ENCODE measurements at places on chromosomes 4 and X.

- no peak for DNase-seq
Observed at GRCh38 chr4:98919996-98920395, 8.9 kb downstream of the EIF4E start.

DNA sequence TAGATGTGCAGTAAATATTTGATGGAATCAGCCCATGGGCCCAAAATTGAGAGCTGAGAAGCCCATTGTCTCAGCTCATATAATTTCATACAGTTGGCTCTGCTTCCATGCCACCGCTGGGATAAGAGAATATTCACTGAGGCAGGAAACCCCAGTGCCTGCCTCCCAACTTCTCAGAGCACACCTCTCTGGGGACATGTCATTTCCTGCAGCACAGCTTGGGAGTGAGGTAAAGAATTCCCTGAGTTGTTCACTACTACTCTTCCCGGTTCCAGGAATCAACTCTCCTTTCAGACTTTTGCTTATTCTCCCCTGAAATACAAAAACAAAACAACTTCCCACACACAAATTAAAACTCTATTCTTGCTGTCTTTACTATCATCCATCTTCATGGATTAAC, 389.3 kb downstream of the MAPK10 start:
- no peak for DNase-seq

DNA sequence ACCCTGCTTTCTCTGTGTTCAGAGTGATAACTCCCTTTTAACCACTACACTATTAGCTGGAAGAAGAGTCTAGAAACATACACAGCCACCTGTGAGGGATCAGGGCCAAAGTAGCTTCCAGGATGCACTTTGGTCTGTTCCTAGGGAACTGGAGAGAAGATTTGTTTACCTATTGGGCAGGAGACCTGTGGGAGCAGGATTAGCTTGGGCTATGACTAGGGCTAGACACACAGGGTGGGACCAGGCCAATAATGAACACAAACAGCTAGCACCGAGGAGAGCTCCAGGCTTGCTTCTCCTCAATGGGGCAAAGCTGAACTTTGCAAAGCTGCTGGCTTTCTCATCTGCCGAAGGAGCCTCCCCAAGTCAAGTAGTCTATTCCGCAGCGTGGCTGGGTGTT, 24.4 kb upstream of the MAP7D3 start:
- no peak for DNase-seq

DNA sequence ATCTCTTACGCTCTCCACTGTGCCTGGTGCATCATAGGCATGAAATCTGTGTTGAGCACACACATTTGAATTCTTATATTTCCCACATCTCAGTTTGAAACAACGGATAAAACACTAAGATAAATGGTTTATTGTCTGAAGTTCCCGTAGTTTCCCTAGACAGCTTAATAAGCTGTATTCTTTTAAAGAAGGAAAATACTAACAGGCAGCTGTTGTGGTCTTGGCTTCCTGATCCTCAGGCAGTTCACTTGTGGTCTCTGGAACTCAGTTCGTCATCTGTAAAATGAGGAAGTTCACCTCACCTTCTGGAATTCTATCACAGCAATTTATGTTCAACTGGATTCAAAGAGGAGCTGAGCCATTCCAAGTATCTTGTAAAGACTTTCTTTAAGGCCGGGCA, 1805.6 kb upstream of the TENM3 start:
- no peak for DNase-seq

DNA sequence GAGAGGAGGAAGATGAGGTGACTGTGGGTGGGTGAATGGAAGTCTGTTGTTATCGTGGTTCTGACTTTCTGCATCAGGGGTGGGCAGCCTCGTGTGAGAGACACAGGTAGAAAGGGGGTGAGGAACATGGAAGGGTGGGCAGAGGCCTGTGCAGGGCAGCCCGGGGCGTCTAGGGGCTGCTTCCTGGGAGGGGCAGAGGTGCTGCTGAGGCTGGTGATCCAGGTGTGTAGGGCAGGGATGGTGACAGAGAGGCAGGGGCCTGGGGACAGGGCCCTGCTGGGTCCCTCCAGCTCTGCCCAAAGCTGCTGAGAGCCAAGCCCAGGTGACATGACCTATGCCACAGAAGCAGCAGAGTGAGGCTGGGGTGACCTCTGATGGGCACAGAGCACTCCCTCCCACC, 89.7 kb upstream of the C4orf50 start:
- no peak for DNase-seq

- DNase-seq = no peak
Observed at GRCh38 chrX:40096395-40097091, 1.2 kb downstream of the BCOR start.

GRCh38 chr4:69376450-69376849, 96.2 kb downstream of the UGT2B28 start:
- no peak for DNase-seq

GRCh38 chrX:11193035-11193469, 81.9 kb downstream of the HCCS start:
- DNase-seq = peak; percentile 38

DNA sequence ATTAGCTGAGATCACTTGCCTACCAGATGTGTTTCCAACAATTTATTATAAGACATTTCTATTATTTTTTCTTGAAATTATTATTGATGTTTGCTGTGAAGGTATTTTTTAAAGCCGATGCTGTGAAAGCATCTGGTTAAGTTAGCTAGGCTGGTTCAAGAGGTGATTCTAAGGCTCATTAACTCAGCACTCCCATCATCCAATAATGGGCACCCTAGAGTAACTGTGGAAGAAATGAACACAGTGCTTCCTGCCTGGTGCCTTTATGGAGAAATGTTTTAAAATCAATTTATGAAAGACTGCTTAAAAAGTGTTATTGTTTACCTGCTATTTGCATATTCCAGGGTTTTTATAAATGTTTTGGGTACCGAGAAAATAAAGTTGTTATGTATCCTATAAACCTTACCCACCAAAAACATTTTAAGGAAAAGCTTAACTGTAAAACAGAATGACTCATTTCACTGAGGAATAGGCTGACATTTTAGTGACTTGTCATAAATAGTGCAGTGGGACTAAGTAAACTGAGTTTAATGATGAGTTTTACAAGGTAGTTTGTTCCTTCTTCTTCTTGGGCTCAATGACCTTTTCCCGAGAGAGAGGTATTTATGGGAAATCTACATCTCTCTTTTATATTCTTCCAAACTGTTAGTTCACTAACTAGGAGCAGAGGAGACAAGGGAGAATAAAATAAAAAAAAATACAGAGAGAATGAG, 310.0 kb upstream of the AADAT start:
- no peak for DNase-seq

- DNase-seq = peak; percentile 12
Observed at GRCh38 chr4:81905971-81906370, 434.3 kb upstream of the RASGEF1B start.

GRCh38 chr4:1644891-1645657, 39.0 kb downstream of the FAM53A start:
- peak; percentile 54 for DNase-seq

DNA sequence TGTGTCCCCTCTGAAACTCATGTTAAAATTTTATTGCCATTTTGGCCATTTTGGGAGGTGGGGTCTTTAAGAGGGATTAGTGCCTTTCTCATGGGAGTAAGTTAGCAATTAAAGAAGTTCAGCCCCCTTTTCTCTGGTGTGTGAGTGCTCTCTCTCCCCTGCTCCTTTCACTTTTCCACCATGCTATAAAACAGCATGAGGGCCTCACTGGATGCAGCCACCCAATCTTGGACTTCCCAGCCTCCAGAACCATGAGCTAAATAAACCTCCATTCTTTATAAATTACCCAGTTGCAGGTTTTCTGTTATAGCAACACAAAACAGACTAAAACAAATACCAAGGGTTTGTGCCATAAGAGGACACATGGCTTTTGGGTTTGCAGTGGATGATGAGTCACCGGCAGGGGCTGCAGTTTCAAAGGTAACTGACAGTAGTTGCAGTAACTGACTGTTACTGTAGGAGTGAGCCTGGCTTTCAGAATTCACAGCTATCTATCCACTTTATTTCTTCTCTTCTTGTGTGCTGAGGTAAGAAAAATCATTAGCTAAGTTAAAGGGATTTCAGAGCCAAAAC, 121.5 kb downstream of the PPEF1 start:
- DNase-seq = no peak

DNA sequence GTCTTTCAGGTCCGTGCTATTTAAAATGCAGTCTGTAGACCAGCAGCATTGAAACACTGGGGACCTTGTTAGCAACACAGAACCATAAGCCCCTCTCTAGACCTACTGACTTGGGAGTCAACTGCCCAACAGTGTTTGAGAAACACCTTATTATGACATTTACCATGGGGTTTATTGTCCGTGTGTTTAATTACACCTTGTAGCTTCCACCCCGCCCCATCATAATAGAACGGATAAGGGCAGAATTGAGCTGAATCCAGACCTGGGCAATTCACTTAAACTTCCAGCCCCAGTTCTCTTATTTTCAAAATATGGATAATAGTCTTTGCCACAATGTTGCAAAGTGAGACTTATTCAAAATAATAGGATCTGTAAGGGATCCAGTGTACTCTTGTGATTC, 30.6 kb upstream of the CLNK start:
- no peak for DNase-seq

DNA sequence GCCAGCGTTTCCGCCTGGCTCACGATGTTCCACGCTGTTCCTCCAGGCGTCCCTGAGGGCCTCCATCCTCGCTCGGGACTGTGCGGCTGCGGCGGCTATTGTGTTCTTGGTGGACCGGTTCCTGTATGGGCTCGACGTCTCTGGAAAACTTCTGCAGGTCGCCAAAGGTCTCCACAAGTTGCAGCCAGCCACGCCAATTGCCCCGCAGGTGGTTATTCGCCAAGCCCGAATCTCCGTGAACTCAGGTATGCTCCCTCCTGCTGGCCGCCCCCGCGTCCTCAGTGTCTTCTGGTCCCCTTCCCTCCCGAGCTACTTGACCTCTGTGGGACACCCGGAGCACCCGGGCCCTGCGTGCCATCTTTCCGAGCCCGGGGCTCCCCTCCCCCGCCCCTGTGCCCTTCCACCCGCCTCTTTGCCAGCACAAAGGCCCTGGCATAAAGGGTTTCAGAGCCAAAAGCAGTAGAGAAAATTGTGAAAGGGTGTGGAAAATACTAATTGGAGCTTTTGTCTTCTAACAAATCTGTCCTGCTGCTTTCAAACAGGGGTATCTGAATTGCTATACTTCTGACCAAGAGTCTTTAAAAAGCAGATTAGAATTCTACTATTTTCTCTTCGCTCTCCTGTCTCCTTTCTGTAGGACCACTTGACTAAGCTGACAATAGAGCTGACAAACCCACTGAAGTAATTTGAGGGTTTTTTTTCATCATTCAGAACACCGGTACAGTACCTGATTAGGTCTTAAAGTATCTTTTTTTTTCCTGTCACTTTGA, 104.0 kb downstream of the NEUROG2 start:
- no peak for DNase-seq

GRCh38 chrX:104319346-104319745, 64.6 kb upstream of the ESX1 start:
- no peak for DNase-seq

DNA sequence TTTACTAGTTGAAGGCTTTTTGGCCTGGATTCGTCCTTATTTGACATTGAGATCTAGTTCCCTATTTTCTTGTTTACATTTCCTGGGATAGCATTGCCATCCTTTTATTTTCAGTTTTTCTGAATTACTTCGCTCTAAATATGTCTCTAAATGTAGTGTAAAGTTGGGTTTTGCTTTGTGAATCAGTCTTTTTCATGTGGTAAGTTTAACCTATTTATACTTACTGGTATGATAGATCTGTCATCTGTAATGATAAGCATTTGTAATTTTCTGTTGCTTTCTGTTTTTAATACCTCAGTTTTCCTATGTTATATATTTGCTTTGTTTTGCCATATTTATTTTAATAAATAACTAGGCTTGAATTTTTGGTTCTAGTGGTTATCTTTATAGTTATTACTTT, 6.7 kb downstream of the PDK3 start:
- DNase-seq = no peak

GRCh38 chrX:10631416-10632145, 11.2 kb upstream of the MID1 start:
- no peak for DNase-seq

DNA sequence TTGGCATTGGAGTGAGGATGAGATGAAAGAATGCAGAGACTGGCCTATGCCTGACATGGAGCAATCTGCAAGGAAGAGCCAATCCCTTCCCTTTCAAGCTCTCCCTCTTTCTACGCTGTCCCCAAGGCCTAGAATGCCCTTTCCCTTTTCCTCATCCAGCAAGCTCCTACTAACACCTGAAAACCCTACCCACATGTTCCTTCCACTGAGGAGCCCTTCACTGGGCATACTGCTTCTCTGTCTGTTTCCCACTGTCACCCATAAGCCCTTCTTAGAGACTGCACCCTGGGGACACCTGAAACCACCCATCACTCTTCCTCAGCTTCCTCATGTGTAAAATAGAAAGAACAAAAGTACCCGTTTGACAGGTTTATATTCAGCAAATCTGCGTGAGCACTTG, 249.6 kb upstream of the PSAPL1 start:
- DNase-seq = no peak

- no peak for DNase-seq
Observed at GRCh38 chr4:163587867-163588266, 93.4 kb downstream of the TMA16 start.

GRCh38 chrX:12052109-12052508, 86.2 kb upstream of the FRMPD4 start:
- no peak for DNase-seq

GRCh38 chrX:68419975-68420374, 13.3 kb downstream of the OPHN1 start:
- DNase-seq = no peak

GRCh38 chr4:41136456-41136855, 77.9 kb downstream of the APBB2 start:
- DNase-seq = no peak

GRCh38 chr4:10054571-10055041, 33.3 kb upstream of the SLC2A9 start:
- no peak for DNase-seq

DNA sequence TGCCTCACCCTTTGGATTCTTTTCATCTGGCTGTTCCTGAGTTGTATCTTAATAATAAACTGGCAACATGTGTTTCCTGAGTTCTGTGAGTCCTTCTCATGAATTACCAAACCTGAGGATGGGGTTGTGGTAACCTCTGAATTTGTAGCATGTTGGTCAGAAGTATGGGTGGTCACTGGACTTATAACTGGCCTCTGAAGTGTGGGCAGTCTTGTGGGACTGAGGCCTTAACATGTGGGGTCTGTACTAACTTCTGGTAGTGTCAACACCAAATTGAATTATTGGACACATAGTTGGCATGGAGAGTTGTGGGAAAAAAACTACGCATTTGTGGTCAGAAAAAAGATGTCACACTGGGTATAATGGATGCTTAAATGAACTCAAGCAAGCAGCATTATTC, 45.0 kb upstream of the TNIP3 start:
- DNase-seq = no peak

- no peak for DNase-seq
Observed at GRCh38 chr4:5165420-5166369, 114.4 kb downstream of the STK32B start.

- no peak for DNase-seq
Observed at GRCh38 chr4:61225656-61226055, 25.5 kb downstream of the ADGRL3 start.
